Stimulated activated CD8-positive, alpha-beta memory T cell treated with anti-CD3 and anti-CD28 coated beads, Interleukin-7, amount 100 ng/mL, for 1 hour (primary cell): ENCODE measurements at places on chromosomes 2 and 18.

- DNase-seq = no peak
Observed at GRCh38 chr2:8462899-8463648, 218.8 kb upstream of the ID2 start.

- no peak for DNase-seq
Observed at GRCh38 chr2:182463760-182464159, 36.9 kb upstream of the PDE1A start.

GRCh38 chr2:177830881-177831386, 241.6 kb downstream of the PDE11A start:
- no peak for DNase-seq

DNA sequence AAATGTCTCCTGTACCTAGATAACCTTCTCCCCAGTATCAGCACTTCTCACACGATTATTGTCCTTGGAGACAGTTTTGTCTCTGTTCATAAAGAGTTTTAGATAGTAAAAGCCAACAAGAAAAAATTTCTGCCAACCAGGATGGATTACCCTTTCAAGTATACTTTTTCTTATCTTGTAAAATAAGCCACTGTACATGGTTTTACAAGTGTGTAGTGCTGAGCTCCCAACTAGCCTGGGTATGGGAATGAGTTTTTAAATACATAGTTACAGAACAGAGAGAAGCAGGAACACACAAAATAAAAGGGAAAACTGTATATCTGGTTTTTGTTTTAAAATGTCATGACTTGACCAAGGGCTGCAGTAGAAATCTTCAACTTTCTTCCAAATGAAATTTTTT, 76.7 kb downstream of the C18orf54 start:
- DNase-seq = no peak

GRCh38 chr2:172917716-172918115, 157.9 kb upstream of the MAP3K20 start:
- DNase-seq = no peak

DNA sequence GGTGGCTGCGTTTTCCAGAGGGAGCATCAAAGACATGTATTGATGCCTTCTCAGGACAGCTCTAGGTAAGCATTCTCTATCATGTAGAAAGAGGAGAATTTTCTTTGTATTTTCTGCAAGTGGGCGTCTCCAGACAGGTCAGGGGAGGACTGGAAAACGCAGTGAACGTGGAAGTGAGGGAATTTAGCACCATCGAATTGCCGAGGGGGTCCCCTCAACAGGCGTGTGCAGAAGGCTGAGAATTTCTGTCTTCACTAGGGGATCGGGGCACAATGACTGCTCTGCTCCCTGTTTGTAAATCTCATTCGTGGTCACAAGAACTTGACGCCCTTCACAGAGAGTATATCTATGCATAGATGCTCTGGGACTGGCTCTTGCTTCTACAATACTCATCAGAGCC, 5.0 kb upstream of the NTSR2 start:
- no peak for DNase-seq

DNA sequence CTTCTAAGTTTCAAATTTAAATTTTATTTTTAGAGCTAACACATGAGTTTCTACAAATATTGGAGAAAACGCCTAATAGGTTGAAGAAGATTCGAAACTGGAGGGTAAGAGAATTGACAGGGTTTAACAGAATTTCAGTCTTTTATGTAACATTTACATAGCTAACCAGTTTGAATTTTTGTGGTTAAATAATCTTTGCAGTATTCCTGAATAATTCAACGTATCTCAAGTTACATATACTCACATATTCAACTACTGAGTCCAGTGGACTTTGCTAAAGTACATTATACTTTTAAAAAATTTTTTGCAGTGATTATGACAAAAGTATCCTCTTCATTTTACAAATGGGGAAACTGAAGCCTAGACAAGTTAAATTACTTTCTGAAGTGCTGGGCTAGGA, 34.0 kb downstream of the CCNT2 start:
- no peak for DNase-seq

GRCh38 chr2:175251425-175252041, 70.0 kb upstream of the ATP5MC3 start:
- DNase-seq = no peak

- no peak for DNase-seq
Observed at GRCh38 chr2:36655453-36655852, 41.1 kb upstream of the VIT start.

DNA sequence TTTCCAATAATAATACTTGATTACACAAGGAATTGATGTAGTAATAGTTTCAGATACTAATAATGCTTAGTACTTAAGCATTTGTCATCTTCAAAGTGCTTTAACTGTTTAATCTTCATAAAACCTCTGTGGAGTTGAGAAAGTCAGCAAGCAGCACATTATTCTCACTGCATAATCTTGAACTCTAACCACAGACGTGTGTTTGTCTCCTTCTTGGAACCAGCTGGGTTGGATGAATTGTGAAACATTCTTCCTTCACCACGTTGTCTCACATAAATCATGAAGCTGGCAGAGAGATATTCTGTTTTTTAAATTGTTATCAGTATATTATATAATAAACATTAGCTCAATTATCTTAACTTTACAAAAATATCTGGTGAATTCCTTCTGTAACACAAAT, 55.1 kb upstream of the LDAH start:
- DNase-seq = no peak

- DNase-seq = no peak
Observed at GRCh38 chr18:27184115-27185024, 738 bp downstream of the CHST9 start.

GRCh38 chr2:216416571-216417307, 4.5 kb downstream of the SMARCAL1 start:
- DNase-seq = no peak

DNA sequence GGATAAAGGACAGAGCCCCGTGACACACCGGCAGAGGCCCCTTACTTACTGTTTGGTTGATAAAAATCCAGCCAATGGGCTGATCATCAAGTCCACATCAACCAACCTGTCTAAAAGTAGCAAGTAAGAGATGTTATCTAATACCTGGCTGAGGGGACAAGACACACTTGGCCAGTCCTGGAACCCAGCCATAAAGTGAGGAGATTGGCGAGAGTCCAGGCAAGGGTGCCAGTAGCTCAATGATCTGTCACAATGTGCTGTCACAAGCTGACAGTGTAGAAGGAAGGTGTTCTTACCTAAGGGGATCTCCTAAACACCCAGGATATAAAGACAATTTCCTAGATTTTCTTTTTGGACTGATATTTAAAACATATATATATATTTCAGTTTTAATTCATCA, 61.7 kb upstream of the IL1R2 start:
- no peak for DNase-seq

GRCh38 chr2:173815772-173816171, 149.4 kb downstream of the SP3 start:
- DNase-seq = no peak

GRCh38 chr18:62672600-62672999, 42.7 kb upstream of the PHLPP1 start:
- no peak for DNase-seq

DNA sequence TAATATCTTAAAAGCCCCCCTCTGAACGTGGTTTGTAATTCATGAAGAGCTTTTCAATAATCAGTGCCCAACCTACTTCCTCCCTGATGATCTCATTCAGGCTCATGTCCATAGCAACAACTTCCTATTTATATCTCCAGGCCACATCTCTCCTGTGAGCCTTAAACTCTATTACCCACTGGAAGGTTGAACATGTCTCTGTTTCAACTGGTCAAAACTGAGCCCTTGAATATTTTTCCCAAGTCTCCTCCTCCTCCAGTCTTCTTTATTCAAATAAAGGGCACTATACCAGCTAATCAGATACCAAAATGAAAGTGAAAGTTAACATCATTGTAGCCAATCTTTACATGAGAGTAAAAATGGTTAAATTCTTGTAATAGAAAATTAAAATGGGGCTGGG, 63.7 kb upstream of the ITGA4 start:
- DNase-seq = no peak

DNA sequence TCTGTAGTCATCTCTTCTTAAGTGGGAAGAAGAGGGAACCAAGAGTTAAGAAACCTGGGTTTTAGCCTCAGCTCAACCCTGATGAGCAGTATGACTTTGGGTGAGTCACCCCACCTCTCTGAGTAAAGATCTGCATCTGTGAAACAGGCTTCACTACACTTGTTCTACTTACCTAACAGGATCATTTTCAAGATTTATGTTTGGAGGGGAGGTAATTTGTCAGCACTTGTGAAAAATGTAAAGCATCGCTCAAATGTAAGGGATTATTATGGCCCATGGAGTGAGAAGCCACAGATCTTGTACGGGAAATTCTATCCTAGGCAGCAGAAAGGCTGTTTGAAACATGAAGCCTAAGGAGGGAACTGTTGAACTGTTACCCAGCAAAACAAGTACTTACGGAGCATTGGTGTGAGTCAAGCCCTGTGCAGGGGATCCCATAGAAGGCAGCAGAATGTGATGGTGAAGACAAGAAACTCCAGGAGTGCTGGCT, 160.6 kb downstream of the PRKCE start:
- DNase-seq = no peak

DNA sequence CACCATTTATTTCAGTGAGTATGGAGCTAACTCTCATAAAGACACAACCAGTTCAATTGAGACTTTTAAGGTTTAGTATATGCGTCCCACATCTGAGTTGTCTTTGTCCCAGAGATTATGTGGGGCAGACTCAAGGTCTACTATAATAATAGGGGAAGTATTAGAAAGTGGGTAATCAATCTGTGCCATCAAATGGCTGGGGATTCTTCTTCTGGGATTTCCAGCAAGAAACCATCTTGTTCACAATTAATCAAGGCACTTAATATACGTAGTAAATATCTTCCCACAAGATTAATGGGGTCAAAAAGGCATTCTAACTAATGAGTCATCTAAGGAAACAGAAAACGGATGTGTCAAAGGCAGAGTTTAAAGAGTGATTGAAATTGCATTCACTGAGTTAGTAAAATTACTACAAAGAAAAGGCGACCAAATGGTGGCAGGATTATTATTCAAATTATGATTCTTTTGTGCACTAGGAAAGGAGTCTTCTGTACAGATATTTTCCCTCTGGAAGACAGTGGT, 179.8 kb upstream of the REG3G start:
- DNase-seq = no peak

DNA sequence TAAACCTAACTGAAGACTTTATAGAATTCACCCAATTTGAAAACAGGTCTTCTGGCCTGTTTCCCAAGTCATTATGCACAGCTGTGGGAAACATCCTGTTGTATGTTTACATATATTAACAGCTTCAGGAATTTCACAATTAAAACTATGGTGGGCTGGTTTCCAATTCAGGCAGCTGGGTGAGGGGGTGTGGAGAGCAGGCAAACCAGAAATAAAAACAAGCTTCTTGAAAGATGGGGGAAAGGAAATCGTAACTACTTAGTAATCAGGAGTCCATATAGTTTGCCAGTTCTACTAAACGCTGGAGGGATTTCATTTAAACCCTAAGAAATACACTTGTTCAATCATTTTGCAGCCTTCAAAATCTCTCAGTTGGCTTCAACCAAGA, 22.8 kb downstream of the ATP8B1 start:
- no peak for DNase-seq

GRCh38 chr2:114068438-114068837, 178.5 kb downstream of the ACTR3 start:
- DNase-seq = no peak

GRCh38 chr2:84435345-84436025, 23.6 kb downstream of the SUCLG1 start:
- DNase-seq = no peak

GRCh38 chr18:58862851-58863538, 1.7 kb upstream of the ZNF532 start:
- no peak for DNase-seq

DNA sequence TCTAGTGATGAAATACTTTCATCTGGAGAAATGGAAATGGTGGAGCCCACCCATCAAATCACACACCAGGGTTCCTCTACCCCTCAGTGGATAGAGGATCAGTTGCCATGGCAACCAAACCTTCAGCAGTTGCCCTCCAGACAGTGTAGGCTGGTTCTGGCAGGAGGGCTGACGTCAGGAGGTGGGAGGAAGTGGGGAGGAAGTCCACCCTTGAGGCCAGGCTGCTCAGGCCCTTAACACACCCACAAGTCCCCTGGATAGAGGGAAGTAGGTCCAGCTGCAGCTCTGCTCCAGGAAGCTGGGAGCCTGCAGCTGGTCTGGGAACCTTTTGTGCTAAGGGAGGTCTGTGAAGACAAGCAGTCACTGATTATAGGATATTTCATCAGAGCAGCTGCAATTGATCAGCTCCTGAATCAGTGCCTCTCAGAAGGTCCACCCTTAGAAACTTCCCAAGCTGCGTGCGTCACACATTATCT, 186.6 kb downstream of the MTX2 start:
- no peak for DNase-seq

GRCh38 chr18:36602620-36603019, 226.2 kb downstream of the TPGS2 start:
- DNase-seq = no peak

DNA sequence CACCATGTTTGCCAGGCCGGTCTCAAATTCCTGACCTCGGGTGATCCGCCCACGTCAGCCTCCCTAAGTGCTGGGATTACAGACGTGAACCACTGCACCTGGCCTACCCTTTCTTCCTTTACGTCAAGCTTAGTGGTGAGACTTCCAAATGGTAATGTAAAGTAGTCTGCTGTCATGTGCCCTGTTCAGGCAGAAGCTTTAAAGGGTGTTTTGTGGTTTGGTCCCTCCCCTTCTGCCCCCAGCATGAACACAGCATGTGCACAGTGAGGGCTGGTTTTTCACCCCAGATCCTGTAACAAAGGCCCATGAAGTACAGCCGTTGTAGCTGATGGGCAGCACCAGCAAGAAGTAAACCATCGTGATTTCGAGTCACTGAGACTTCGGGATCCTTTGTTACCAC, 2.7 kb upstream of the DTYMK start:
- DNase-seq = no peak

DNA sequence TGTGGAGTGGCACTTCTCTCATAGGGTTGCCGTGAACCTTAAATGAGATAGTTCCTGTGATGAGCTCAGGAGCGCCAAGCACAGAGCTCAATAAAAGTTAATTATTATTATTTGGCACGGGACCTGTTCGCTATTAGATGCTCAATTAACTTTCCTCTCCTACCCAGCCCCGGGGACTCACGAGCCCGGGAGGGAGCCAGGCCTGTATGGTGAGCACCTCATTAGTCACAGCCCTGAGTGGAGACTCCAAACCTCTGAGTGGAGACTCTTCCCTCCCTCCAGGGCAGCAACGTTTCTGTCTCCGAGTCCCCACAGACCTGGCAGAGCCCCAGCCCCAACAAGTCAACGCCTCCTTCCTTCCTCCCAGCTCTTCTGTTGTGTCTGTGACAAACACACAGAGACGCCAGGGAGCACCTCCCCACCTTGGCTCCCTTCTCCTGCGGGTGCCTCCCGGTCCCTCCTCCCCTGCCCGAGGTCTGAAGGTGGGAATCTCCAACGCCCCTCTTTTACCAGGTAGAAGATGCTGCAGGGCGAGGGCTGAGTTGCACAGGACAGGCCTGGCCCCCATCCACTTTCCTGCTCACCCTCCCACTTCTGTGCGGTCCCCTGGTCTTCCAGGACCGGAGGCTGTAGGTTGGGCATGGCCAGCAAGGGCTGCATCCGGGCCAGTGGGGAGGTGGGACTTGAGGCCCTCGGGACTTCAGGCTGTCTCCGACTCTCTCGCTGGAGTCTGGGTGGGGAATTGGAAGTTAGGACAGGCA, 52.7 kb upstream of the ODC1 start:
- DNase-seq = no peak
